Heart left ventricle (tissue), 16 donors: ENCODE measurements at places on chromosomes 7 and 10. TPM values are rescaled to one million over a fixed set of nuclear protein-coding genes. Genes with fewer than 3 reads are reported as not detected.
A peak's percentile ranks its signal among the peaks of the same experiment; 100 is the strongest.

- no peaks in the 10 kb centered on the region for H3K36me3 ChIP-seq
- no peaks in the 10 kb centered on the region for H3K27me3 ChIP-seq
Observed at GRCh38 chr10:99364125-99364524, 35.0 kb downstream of the CNNM1 start.

DNA sequence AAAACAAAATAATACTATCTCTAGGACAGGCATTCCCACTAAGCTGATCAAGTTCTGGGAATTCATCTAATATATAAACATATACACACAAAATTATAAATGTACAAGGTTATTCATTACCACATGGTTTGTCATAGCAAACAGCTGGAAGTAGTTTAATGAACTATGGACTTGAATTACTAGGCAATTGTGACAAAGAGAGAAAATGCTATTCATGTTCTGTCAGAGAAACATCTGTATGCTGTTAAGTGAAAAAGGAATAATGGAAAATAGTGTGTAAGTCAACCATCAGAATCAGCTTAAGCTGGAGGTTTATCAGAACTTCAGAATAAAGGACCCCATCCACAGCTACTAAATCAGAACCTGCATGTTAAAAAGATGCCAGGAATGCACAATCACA, 2.8 kb downstream of the ZNF248 start:
- no peak overlapping the region for H3K27ac ChIP-seq
- DNase-seq, result no peak

Gene SFTPD
- total RNA-seq, result 1.9 TPM

GRCh38 chr10:12741360-12741804, 260.1 kb downstream of the CCDC3 start:
- DNase-seq, result peak; percentile 43
- H3K36me3 ChIP-seq, result no peaks in the 10 kb centered on the region
- no peak overlapping the region for H3K4me3 ChIP-seq
- peak overlapping the region; percentile 41 for H3K27ac ChIP-seq
- no peaks in the 10 kb centered on the region for H3K27me3 ChIP-seq

Gene C10orf90
- not detected for total RNA-seq

Gene CADPS2
- 10.7 TPM for total RNA-seq

DNA sequence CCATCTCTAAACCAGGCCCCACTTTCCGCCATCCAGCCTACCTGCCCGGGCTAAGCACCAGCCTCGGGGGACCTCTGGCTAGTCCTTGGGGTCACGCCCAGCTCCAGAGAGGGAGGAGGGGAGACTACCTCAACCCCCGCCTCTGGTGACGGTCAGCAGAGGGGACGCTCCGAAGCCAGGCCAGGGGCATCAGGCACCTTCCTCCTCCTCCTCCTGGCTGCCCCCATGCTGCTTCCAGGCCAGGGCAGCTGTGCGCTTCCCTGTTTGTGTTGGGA, 4.0 kb upstream of the SMARCD3 start:
- H3K27ac ChIP-seq, result peak overlapping the region; percentile 97
- peaks cover 58% of the 10 kb centered on the region for H3K4me1 ChIP-seq
- no peak for DNase-seq
- H3K4me3 ChIP-seq, result peak overlapping the region; percentile 62
- H3K36me3 ChIP-seq, result no peaks in the 10 kb centered on the region

- H3K4me1 ChIP-seq, result no peaks in the 10 kb centered on the region
- no peak overlapping the region for H3K4me3 ChIP-seq
- H3K36me3 ChIP-seq, result no peaks in the 10 kb centered on the region
- no peak overlapping the region for H3K27ac ChIP-seq
- H3K27me3 ChIP-seq, result no peaks in the 10 kb centered on the region
Observed at GRCh38 chr10:72525277-72525676, 100.6 kb downstream of the MICU1 start.

GRCh38 chr7:3780525-3780924, 479.5 kb downstream of the SDK1 start:
- DNase-seq, result no peak
- H3K4me1 ChIP-seq, result no peaks in the 10 kb centered on the region
- no peak overlapping the region for H3K27ac ChIP-seq
- no peaks in the 10 kb centered on the region for H3K36me3 ChIP-seq
- no peaks in the 10 kb centered on the region for H3K27me3 ChIP-seq
- no peak overlapping the region for H3K4me3 ChIP-seq

GRCh38 chr10:77405771-77406241, 231.8 kb downstream of the KCNMA1 start:
- H3K27me3 ChIP-seq, result no peaks in the 10 kb centered on the region
- peaks cover 7% of the 10 kb centered on the region for H3K4me1 ChIP-seq
- H3K4me3 ChIP-seq, result no peak overlapping the region
- no peaks in the 10 kb centered on the region for H3K36me3 ChIP-seq
- H3K27ac ChIP-seq, result no peak overlapping the region

DNA sequence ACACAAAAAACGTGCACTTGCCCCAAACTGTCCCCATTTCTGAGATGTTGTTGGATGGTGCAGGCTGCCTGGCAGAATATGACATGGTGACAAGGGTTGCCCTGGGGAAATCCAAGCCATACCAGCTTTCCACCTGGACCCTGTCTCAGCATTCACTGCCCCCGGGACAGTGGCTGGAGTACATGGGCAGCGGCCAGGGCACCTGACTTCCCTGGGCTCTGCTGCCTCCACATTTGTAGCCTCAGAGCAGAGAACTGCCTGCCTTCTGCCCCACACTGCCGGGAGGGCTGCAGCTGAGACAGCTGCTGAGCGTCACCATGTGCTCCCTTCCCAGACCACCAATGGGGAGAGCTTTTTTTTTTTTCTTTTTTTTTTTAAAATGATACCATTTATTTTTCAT, 222.9 kb upstream of the ZNF32 start:
- H3K27ac ChIP-seq, result peak overlapping the region; percentile 51
- H3K4me1 ChIP-seq, result no peaks in the 10 kb centered on the region
- H3K36me3 ChIP-seq, result no peaks in the 10 kb centered on the region

Gene CCM2
- total RNA-seq, result 38.6 TPM

DNA sequence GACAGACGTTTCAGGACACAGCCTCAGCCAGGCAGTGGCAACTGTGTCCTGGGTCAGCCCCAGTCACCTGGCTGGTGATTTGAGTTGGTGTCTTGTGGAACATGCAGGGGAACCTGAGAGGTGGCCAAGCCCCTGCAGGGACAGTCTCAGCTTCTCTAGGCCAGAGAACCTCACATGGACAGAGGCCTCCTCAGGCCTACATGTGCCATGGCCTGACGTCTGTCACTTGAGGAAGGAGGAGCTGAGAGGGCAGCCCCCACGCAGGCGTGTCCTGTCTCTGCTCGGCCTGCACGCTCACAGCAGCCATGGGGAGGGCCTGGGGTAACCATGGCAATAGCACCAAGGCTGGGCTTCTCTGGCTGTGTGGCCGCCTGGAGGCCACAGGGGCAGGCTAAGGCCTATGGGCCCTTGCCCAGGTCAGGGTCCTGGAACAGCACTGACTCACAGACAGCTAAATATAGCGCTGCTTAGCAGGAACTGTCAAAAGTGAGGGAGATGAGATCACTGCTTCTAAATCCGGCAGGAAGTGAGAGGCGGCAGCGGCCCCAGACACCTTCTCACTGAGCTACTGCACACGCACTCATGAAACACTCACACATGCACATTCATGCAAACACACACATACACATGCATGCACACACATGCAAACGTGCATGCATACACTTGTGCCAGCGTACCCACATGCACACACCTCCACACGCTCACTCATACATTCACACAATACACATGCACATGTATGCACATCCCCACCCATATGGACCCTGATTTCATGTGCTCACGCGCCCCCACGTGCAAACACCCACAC, 57.0 kb downstream of the YKT6 start:
- peak; percentile 83 for DNase-seq
- no peaks in the 10 kb centered on the region for H3K36me3 ChIP-seq
- peaks cover 44% of the 10 kb centered on the region for H3K4me1 ChIP-seq
- H3K27me3 ChIP-seq, result no peaks in the 10 kb centered on the region

GRCh38 chr10:103067956-103068355, 125.1 kb downstream of the NT5C2 start:
- no peak overlapping the region for H3K4me3 ChIP-seq
- no peak for DNase-seq
- peaks cover 7% of the 10 kb centered on the region for H3K36me3 ChIP-seq
- H3K4me1 ChIP-seq, result no peaks in the 10 kb centered on the region
- H3K27ac ChIP-seq, result no peak overlapping the region
- no peaks in the 10 kb centered on the region for H3K27me3 ChIP-seq

DNA sequence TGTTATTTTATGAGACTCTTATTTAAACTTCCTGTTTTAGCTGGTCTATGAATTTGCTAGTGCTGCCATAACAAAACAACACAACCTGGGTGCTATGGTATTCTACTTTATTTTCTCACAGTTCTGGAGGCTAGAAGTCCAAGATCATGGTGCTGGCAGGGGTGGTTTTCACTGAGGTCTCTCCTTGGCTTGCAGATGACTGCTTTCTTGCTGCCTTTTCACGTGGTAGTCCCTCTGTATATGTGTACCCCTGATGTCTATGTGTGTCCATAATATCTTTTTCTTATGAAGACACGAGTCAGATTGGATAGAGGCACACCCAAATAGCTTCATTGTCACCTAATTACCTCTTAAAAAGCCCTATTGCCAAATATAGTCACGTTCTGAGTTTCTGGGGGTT, 270.5 kb downstream of the BMPER start:
- no peaks in the 10 kb centered on the region for H3K36me3 ChIP-seq
- H3K4me1 ChIP-seq, result no peaks in the 10 kb centered on the region
- no peak overlapping the region for H3K27ac ChIP-seq
- no peaks in the 10 kb centered on the region for H3K27me3 ChIP-seq

DNA sequence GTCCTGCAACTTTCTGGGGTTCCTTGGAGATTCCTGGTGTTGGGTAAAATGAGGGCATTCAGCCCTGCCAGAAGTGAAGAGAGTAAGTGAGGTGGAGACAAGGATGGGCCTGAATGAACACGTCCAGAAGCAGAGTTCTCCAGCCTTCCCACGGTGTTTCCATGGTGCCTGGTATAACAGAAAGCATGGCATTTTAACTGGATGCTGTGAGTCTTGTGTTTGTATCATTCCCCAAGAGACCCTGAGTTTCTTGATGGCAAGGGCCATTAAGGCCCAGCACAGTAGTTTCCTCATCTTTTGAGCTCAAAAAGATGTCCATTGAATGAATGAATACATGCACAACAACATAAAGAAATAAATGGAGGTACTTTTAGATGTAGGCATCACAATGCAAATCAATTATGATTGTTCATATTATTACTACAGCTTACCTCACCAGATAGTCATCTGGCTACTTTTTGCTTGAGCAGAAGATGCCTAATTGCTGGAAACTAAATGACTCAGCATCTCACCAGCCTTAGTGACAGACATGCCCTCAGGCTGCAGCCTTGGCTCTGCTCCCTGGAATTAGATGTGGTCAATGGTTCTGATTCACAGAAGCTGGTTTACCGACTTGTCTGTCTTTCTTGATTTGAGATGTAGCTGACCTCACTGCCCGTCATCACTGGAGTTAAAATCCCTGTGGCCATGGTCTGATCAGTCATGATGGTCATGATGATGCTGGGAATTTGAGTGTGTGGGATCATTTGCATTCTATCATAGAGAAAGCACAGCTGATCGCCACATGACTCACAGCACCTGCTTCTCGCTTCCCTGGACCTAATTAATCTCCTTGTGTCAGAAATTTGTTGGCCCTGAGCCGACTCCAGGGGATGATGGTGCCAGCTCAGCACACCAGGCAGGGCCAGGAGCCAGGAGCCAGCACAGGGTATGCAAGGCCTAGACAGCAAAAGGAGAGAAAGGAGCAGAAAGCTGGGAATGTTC, 83.9 kb downstream of the CXCL12 start:
- peak; percentile 67 for DNase-seq
- H3K4me1 ChIP-seq, result no peaks in the 10 kb centered on the region
- no peaks in the 10 kb centered on the region for H3K27me3 ChIP-seq
- no peak overlapping the region for H3K4me3 ChIP-seq

DNA sequence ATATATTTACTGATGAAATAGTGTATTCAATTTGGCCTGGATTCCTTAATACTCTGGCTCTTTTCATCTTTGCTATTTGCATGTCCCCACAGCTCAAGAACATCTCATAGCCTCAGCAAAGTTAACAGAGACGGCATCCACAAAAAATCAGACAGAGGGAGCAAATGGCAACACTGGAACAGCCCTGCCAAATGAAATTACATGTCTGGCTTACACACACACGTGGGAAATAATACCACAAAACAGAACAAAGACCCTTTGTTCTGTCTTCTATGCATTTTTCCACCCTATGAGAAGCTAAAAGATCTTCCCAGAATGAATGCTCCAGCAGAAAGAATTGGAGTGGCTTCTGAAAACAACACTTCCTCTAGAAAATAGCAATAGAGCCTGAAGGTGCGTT, 139.5 kb downstream of the ALOX5 start:
- no peak overlapping the region for H3K4me3 ChIP-seq
- H3K4me1 ChIP-seq, result no peaks in the 10 kb centered on the region
- no peaks in the 10 kb centered on the region for H3K36me3 ChIP-seq
- no peak overlapping the region for H3K27ac ChIP-seq
- DNase-seq, result no peak

DNA sequence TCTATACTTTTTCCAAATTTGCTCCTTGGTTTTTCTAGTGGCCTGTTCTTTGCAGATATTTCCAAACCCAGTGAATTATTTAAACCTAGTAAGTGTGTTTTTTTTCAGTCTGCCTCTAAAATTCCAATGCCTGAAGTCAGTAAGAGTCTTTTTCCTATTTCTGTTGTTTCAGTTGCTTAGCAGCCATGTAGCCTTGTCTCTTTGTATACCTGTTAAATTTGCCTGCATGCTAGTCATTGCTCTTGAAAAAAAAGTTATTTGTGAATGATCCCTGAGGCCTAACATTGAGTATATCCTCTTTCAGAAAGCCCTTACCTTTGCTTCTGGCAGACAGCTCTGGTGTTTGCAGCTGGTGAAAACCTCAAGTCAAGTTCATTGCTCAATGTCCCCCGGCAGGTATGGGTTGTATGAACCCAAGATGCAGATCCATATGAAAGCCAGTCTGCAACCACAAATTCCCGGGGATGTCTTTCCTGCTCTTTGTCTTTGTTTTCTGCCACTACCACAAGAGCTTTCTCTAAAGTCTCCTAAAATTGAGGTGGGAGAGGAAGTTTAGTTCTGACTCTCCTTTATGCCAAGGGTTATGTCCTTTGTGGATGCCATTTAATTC, 35.7 kb downstream of the CH25H start:
- no peaks in the 10 kb centered on the region for H3K4me1 ChIP-seq
- no peak overlapping the region for H3K4me3 ChIP-seq
- no peaks in the 10 kb centered on the region for H3K36me3 ChIP-seq
- no peaks in the 10 kb centered on the region for H3K27me3 ChIP-seq
- H3K27ac ChIP-seq, result no peak overlapping the region

GRCh38 chr7:149598721-149599308, 101.2 kb upstream of the ZNF746 start:
- no peaks in the 10 kb centered on the region for H3K4me1 ChIP-seq
- H3K27me3 ChIP-seq, result no peaks in the 10 kb centered on the region
- DNase-seq, result no peak
- no peak overlapping the region for H3K4me3 ChIP-seq
- peaks cover 68% of the 10 kb centered on the region for H3K36me3 ChIP-seq
- no peak overlapping the region for H3K27ac ChIP-seq

DNA sequence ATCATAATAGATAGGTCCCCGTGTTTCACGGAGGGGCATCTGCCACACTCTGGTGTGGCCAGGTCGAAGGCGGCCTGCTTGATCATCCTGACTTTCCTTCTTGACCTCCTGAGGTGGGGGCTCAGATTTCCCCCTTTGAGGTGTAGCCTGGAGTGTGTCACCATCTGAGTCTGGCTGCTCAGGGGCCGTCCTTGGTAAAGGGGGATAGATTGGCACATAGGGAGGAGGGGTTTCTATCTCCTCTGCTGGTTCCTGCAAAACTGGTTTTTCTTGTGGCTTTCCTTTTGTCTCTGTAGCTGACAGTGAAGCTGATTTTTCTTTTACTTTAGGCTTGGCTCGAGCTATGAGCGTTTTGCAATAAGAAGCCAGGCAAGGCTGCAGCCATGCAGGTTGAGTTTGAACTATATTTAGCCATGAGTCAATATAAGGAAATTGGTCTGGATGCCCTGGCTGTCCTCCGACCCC, 7.1 kb upstream of the ZNF117 start:
- peak overlapping the region; percentile 9 for H3K27ac ChIP-seq
- no peaks in the 10 kb centered on the region for H3K27me3 ChIP-seq
- DNase-seq, result peak; percentile 29
- peaks cover 3% of the 10 kb centered on the region for H3K4me1 ChIP-seq
- no peak overlapping the region for H3K4me3 ChIP-seq
- H3K36me3 ChIP-seq, result peaks cover 16% of the 10 kb centered on the region
